ENCODE measurements at places on chromosomes 3 and 15.

DNA sequence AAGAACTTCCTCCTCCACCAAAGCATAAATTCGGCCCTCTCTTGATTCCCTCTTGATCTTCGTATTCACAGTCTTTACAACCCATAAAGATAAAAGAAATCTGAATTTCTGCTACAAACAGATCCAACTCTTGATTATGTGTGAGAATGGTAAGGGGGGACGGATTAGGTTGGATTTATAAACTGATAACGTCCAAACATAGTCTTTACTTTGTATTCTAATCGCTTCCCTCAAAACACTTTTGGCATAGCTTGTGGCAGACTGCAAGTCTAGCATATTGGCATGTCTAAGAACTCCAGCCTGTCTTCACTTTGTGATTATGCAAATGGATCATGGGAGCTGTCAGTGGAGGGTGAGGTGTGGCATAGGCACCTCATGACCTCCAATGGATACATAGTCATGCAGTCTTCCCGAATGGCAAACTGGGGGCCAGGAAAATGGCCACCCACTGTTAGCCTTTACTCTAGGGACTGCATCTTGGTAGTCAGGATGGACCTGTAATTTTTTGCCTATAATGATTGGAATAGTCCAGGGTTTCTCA, 24.3 kb upstream of the GPR171 start:
- DNase-seq = peak; percentile 33

GRCh38 chr15:26639966-26640365, 132.9 kb downstream of the GABRB3 start:
- no peak for DNase-seq

GRCh38 chr3:115922681-115923347, 299.5 kb downstream of the GAP43 start:
- peak; percentile 16 for DNase-seq

- no peak for DNase-seq
These were observed 58.9 kb downstream of the LRRFIP2 start for GRCh38 chr3:37115446-37115845.

DNA sequence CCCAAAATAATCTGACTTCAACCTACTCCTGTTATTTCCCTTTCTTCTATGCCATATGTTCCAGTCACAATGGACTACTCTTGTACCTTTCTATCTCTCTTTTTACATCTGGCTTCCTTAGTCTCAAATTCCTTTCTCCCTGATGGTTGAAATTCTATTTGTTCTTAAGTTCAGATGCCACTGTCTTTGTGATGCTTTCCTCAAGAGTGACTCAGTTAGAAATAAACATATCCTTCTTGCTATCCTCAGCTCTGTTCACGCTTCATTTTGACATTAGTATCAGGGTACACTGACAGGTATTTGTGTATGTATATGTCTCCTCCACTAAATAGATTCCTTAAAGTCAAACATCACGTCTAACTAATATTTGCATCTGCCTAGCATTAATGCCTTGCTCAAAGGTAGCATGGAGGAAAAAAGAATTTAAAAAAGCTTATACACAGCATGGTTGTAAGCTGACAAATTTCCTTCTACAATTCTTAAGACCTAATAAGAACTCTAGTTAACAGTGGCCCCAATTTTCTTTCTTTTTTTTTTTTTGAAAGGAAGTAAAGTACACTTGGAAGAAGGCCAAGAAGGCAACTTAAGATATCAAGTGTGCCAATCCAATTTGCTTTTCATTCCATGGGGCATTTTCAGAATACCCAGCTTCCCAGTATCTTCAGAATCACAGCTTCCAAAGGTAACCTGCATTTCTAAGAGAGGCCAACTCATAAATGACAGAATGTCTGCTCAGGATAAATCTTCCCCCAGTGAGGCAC, 58.0 kb downstream of the CHAC1 start:
- DNase-seq = no peak

GRCh38 chr3:62467966-62468722, 94.8 kb upstream of the FEZF2 start:
- DNase-seq = peak; percentile 44

DNA sequence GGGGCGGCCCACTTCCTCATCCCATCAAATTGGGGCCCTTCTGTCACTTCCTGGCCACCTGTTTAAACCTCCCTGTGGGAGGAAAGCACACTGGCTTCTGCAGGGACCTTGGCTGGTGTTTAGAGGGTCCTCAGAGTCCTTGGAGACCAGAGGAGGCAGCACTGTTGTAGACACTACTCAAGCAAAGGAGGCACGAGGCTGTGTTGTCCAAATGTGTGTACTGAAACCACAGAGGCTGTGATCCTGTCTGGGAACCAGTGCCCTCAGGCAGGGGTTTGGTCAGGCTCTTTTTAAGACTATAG, 12.4 kb upstream of the SEC13 start:
- DNase-seq = no peak

DNA sequence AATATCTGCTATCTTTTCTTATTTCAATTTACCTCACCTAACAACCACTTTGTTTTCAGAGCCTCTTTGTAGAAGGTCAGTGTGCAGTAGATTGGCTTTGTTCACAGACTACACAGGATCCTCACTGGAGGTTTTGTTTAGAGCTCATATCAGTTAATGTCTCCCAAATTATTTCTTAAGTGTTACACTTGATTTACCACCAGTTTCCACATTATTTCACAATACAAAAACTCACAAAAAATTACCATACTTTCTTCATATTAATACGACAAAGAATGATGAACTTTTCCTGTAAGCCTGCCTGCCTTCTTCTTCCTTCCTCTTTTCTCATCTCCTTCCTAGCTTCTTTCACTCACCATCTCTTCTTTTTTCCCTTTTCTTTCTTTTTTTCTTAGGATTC, 133.3 kb downstream of the ALCAM start:
- no peak for DNase-seq

GRCh38 chr3:134867277-134867676, 72.2 kb downstream of the EPHB1 start:
- DNase-seq = no peak

GRCh38 chr3:129598000-129598381, 8.5 kb downstream of the PLXND1 start:
- DNase-seq = no peak
